Activated gamma-delta T cell (primary cell): ENCODE measurements at places on chromosomes 3 and 15.

DNA sequence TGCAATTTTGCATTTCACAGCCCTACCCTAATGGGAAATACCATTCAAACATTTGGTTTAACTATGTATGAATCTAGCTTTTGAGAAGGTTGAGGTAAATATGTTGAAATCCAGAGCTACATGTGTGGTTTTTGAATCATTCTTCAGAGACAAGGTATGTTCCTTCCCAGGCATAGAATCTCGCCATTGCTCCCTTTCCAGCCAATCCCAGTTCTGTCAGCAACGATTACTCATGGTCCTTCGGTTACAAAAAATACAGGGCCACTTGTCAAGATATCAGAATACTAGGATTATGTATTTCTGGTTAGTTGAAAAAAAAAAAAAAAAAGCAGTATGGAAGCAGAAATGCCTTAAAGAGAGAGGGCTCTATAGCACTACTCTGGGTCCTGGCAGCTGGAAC, 182.4 kb downstream of the RBMS3 start:
- DNase-seq, result no peak

DNA sequence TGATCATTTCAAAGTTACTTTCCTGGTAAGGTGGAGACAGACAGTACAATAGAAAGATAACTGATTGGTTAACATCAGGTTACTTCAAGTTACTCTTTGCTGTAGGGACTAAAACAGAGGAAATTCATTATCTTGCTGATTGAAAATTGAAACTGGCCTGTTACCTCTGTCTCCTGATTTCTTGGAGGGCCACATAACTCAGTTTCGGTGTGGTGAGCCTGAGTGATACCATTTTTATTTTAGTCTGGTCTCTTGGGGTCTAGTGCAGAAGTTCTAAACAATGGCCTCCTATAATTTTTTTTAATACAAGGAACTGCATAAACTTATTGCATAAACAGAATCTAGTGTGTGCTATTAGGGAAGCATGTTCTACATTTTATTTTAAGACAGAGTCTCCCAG, 1.2 kb upstream of the ICE2 start:
- DNase-seq, result no peak

DNA sequence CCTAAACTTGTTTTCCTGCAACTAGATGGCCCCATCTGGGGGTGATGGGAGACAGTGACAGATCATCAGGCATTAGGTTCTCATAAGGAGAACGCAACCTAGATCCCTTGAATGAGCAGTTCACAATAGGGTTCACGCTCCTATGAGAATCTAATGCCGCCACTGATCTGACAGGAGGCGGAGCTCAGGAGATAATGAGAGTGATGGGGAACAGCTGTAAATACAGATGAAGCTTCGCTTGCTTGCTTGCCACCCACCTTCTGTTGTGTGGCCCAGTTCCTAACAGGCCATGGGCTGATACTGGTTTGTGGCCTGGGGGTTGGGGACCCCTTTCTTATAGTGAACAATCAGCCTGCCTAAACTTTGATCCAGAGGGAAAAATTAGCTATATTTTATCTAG, 15.2 kb upstream of the C3orf49 start:
- DNase-seq, result no peak

DNA sequence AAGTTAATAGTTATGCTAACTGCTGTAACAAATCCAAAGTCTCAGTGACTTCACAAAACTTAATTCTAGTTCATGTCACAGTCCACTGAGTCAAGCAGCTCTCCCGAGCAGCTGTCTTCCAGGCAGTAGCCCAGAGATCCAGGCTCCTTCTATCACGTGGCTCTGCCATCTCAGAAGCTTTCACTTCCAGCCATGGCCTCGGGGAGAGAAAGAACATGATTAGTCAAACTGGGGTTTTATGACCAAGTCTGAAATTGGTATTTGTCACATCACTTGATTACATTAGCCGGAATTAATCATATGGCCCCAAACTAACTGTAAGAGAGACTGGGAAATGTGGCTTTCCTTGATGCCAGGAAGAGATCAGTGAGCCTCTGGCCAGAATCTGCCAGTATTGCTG, 70.2 kb upstream of the DGKG start:
- DNase-seq, result no peak

DNA sequence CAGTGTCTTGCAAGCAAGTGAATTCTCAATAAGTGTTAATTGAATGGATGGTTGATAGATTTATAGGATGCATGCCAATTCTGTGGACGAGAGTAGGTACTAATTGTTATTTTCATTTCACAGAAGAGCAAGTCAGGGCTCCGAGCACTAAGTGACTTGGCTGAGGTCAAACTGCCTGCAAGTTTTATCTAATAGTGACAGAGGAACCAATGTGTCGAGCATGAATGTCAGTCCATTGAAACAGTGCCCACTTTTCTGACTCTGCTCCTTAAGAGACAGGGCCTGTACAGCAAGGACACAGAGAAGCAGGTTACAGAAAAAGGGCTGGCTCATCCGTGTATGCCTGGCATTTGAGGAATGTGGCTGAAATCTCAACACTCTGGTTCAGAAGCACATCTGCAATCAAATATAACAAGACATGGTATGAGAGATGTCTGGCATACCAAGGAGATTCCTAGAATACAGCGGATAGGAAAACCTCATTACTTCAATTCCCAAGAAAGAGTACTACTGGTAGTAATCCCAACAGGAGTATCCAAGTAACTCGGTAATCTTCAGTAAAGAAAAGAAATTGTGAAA, 6.0 kb upstream of the B3GNT5 start:
- DNase-seq, result no peak

- no peak for DNase-seq
These were observed 6.0 kb downstream of the TIPARP start for GRCh38 chr3:156680243-156680914.

GRCh38 chr3:175777495-175777894, 918.4 kb downstream of the NAALADL2 start:
- DNase-seq, result no peak

DNA sequence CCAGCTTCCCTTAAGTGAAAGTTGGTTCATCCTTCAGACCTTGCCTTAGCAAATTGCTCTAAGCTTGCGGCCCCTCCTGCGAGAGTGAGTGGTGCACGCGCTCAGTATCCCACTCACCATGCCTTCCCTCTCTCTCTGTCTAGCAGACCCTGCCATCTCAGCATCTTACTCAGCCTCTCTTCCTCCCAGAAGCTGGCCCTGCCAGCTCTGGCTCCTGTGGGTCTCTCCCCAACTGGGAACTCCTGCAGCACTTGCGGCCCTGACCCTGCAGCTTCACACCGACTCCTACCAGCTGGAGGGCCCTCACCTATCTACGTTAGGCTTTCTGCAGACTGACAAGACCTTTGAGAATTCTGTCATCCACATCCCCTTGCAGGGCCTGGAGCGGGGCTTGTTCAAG, 286.1 kb upstream of the TLE3 start:
- no peak for DNase-seq
